NCI-H1092 treated with DMSO at 0.1 percent for 48 hours (cell line): ENCODE measurements at places on chromosomes 4 and X.

- no peak for DNase-seq
Observed at GRCh38 chr4:83568062-83568461, 32.2 kb downstream of the GPAT3 start.

GRCh38 chr4:54228056-54228527, 1.0 kb upstream of the PDGFRA start:
- DNase-seq, result peak; percentile 58

- DNase-seq, result no peak
Observed at GRCh38 chr4:140963883-140964282, 169.4 kb downstream of the RNF150 start.

GRCh38 chrX:86829786-86830185, 681.5 kb downstream of the DACH2 start:
- no peak for DNase-seq

DNA sequence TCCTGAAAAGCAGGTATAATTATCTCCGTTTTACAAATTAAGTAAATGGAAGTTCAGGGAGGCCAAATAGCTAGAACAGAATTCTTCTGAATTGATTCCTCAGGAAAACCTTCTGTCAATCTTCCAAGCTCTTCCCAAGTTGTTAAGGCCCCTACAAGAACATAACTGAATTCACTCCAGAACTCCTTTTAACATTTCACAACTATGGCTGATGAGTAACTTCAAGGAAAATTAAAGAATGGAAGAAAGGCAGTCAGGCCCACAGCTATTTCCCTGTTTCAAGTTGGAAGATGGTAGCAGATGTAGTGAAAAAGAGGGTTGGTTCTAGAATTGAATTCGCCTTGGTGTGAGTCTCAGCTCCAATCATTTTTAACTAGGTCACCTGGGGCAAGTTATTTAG, 15.9 kb downstream of the SETD7 start:
- no peak for DNase-seq

- DNase-seq, result no peak
Observed at GRCh38 chrX:149948016-149948415, 9.7 kb upstream of the EOLA2 start.

DNA sequence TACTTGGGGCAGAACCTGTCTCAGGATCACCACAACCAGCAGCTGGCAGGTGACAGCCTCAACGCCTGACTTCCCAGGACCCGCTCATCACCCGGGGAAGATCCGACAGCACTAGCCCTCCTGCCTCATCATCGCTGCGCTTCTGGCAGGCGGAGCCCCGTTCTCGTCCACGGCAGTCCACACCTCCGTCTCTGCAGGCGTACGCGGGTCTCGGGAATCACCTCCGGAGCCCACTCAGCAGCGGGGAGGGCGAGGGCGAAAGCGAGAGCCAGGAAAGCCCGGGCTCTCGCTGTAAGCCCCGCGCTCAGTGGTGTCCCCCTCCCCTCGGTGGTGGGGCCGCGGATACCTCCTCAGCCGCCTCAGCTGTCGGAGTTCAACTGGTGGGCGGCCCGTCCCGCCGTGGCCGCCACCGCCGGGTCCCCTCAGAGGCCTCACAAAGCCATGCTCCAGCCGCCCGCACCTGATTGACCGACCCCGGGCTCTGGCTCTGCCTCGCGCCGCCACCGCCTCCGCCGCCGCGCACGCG, 518 bp upstream of the CNKSR2 start:
- DNase-seq, result peak; percentile 75

DNA sequence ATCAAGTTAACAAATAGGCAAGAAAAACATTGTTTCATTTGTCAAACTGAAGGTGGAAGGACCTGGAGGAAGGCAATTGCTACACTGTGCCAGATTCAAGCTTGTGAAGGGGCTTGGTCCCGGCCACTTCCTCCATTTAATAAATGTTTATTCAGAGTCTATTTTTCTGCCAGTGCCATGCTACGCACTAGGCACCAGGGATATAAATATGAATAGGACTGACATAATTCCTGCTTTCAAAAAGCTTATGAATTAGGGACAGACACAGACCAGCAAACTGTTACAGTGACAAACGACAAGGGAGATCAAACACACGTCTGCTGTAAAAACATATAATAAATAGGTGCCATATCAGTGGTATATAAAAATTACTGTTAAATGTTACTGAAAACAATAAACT, 571 bp downstream of the TLR6 start:
- peak; percentile 16 for DNase-seq

DNA sequence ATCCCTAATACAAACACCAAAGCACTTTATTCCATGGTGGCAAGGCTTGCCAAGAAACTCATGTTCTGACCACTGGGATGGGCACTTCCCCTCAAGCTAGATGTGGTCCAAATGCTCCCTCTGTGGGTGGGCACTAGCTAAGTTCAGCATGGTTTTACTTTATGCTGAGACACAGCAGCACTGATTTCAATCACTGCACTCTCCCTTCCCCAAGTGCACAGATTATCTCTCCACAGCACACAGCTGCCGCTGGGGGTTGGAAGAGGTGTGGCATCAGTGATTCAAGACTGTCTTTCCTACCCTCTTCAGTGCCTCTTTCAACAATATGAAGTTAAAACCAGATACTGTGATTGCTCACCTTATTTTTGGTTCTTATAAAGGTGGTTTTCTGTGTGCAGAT, 16.5 kb upstream of the GUCY2F start:
- no peak for DNase-seq

DNA sequence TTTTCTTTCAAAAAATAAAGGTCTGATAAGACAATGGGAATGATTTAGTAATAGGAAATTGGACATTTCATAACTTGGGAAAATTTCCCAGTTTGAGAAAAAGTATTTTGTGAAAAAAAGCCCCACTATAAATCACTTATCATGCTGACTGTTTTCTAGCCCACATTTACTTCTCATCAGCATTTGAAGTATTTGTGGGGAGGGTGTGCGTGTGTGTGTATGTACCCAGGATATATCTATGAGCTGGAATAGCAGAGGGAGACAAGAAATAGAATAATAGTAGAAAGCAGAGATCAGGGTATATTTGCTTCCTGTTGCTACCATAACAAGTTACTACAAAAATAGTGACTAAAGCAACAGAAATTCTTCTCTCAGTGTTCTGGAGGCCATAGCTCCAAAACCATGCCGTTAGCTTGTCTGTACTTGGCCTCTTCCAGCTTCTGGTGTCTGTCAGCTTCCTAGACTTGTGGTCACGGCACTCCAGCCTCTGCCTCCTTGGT, 139.8 kb downstream of the PTTG2 start:
- DNase-seq, result no peak

DNA sequence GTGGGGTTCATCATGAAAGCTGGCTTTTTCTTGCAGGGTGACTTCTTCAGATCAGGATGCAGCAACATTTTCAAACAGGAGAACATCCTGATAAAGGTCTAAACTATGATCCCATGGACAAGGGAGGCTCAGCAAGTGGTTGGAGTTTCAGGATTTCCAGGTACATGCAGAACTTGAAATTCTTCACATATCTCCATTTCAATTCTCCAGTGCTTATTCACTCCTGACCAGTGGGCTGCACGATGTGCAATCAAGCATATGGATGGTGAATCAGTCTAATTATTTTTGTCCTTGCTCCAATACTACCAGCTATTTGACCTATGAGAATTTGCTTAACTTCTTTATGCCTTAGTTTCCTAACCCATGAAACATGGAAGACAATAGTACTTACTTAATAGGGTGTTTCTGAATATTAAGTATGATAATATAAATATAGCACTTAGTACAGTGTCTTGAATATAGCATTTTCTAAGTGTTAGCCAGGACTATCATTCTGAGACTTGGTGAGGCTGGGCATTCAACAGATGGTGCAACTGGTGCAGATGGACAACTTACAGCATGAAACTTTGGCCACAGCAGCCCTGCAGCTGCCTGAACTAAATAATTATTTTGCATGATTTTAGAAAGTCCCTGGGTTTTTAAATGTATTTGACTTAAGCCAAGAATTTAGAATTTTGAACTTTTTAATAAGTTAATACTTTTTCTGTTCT, 92.4 kb downstream of the HPGD start:
- no peak for DNase-seq

DNA sequence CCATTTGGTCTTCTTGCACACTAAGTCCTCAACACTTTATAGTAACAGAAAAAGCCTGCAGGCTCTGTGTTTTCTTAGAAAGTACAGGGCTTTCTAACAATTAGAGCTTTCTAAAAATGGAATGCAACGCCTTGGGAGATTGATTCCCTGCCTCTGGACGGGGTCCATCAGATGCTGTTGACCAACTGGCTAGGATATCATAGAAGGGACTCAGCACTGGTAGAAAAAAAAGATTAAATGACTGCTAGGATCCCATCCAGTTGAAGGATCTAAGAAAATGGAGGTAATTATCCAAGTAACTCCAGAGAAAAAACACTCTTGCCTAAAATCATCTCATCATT, 39.5 kb downstream of the USP46 start:
- DNase-seq, result no peak

- DNase-seq, result no peak
Observed at GRCh38 chrX:98939456-98939855, 1470.6 kb downstream of the PCDH19 start.

GRCh38 chrX:130280901-130281300, 12.2 kb upstream of the ZNF280C start:
- DNase-seq, result no peak

GRCh38 chrX:95156566-95156965, 1482.6 kb downstream of the FAM133A start:
- no peak for DNase-seq

- DNase-seq, result no peak
Observed at GRCh38 chr4:185480016-185480732, 8.6 kb upstream of the CCDC110 start.

DNA sequence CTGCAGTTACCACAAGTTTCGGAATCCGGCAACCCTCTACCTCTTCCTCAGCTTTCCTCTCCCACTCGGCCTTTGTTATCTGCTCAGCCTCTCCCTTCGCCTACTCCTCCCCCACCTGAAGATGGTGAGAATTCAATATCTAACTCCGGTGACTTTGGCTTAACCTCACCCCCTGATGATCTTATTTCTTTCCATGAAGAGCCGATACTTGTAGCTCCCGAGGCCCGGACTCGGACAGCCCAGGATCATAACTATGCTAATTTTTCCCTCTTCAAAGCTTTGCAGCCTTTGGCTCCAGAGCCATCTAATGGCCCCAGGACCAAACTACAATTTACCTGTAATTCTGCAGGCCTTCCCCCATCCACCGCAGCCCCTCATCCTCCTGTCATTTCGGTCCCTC, 32.0 kb upstream of the MGST2 start:
- DNase-seq, result peak; percentile 64

- DNase-seq, result no peak
Observed at GRCh38 chr4:174496631-174497432, 25.5 kb downstream of the HPGD start.

GRCh38 chrX:128287693-128288092, 235.5 kb upstream of the ACTRT1 start:
- DNase-seq, result no peak

DNA sequence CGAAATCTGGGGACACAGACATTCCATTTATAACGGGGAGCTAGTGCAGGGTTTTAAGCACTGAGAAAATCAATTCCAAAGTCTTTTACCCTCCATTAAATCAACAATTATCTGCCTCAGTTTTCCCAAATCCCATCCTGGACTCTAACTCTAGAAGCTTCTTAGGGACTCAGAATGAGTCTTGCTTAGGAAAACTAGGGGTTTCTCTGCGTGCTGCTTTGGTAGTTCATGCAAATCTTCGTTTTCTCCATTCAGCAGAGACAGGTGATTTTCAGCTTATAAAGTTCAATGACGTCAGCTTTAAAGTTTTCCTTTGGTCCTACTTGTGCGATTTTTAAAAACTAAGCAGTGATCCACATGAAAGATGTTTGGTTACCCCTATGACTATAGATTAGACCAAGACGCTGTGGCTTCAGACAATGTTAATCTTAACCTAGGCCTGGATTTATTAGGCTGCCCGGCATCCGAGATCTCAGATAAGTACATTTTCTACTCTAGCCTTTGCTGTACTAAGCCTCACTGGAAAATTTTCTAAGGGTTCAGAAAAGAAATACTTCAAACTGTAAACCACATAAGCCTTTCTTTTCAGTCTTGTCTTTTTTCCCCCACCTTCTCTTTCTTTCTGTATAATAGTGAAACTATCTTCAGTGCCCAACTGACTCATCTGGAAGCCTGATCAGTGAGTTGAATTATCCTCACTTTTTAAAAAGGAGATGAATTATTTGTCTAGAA, 121.4 kb upstream of the GATB start:
- no peak for DNase-seq

- no peak for DNase-seq
Observed at GRCh38 chr4:24468071-24468470, 116.3 kb downstream of the DHX15 start.

GRCh38 chr4:184216515-184216914, 1.2 kb downstream of the ENPP6 start:
- DNase-seq, result no peak

GRCh38 chr4:130608121-130608520, 1512.2 kb downstream of the C4orf33 start:
- DNase-seq, result no peak

- DNase-seq, result no peak
Observed at GRCh38 chr4:949656-950055, 17.4 kb downstream of the TMEM175 start.

- no peak for DNase-seq
Observed at GRCh38 chrX:12440246-12440645, 302.0 kb downstream of the FRMPD4 start.

DNA sequence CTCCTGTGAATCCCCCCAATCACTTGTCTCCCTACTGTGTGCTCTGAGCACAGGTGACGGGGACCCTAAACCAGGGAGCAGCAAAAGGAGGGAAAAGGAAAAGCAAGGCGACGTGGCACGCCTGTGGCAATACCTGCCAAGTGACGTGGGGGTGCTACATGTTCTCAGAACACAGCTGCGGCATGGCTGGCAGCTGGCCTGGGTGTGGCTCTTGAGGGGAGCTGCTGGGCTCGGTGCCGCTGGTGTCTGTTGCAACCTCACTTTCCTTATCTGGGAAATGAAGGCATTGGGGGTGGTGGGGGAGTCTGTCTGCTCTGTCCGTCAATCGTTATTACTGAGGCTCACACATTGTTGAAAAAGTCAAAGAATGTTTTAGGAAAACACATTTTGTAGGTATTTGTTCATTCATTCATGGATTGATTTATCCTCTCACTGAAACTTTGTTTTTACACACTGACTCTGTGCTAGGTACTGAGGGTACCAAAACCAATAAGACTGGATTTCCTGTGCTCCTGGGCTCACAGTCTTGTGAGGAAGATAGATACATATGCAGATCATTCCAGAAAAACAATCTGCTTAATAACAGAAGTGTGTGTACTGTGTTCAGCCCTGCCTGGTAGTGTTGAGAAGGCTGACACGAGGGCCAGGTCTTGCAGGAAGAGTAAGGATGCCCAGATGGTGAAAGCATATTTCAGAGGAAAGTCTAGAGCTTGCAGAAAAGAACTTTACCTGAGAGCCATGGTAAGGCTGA, 217.6 kb downstream of the PTTG2 start:
- peak; percentile 35 for DNase-seq

- DNase-seq, result no peak
Observed at GRCh38 chrX:41382714-41383645, 49.0 kb downstream of the DDX3X start.

GRCh38 chr4:94680176-94680862, 77.4 kb upstream of the BMPR1B start:
- no peak for DNase-seq

DNA sequence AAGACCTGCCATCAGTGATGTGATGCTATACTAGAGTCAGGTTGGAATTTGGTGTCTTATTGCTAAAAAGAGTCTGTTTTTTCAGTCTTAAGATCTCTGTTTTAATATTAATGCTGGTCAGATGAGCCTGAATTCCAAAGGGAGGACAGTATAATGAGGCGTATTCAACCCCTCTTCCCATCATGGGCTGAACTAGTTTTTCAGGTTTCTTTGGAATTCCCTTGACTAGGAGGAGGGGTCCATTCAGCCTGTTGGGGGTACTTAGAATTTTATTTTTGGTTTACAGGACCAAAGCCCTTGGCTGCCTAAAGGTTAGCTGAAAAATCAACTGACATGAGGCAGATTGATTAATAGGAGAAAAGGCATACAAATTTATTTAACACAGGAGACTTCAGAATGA, 24.1 kb upstream of the PI4K2B start:
- no peak for DNase-seq
